ENCODE measurements at places on chromosomes 7 and 10.

DNA sequence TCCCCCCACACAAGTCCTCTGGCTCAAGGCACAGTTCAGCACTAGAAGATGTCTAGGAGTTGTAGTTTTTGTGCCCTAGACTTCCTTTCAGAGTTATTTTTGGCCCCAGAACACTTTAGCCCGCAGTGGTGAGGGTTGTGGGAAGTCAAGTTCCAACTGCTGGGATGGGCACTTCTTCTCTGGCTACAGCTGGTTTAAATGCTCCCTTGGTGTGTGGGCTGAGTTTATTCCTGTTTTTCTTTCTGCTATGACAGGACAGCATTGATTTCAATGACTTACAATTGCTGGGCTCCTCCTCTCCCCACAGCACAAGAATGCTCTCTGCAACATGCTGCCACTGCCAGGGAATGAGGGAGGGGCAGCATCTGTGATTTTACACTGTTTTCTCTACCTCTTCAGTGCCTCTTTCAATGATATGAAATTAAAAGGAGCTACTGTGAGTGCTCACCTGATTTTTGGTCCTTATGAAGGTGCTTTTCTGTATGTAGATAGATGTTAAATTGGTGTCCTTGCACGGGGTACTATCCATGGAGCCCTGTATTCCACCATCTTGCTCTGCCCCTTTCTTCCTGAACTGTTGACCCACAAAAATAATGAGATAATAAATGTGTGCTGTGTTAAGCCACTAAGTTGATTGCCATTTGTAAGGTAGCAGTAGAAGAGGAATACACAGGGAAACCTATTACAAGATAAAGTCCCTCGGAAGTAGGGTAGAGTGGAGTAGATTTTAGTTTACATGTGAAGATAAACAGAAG lies 56.3 kb downstream of the SLC13A1 start:
- DNase-seq = no peak

- no peak for DNase-seq
Observed at GRCh38 chr10:3365630-3366029, 193.0 kb upstream of the PITRM1 start.

DNA sequence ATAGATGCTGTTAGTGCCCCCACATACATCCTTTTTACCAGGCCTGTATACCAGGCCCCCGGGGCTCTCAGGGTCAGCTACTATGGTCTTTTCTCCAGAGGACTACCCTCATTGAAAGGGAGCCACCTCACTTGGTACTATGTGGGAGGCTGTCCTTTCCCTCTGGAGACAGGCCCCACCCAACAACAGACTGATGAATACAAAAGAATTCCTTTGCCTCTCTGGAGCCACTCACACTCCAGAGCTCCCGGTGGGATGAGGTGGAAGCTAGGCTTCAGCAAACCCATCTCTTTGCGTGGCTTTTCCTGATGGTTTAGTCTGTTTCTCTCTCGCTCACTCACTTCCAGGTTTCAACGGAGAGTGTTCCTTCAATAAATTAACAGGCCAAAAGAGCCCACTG lies 30.3 kb downstream of the ANKMY2 start:
- DNase-seq = no peak

GRCh38 chr10:24118246-24118645 lies 90.7 kb upstream of the KIAA1217 start:
- DNase-seq = no peak

DNA sequence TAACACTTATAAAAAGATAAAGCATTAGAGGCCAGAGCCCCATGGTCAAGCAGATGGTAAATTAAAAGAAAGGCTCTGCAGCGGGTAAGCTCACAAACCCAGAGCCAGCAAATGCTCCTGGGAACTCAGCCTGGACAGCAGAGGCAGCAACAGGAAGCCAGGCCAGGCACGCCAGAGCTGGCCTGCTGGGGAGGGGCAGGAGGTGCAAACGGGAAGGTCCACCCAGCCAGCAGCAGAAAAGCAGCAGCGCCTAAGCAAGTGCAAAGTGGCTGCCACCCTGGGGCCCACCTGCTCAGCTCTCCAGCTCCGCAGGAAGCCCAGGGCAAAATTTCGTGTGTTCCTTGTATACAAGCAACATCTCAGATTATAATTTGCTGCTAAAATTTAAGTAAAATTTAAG lies 82.7 kb upstream of the GPR22 start:
- DNase-seq = no peak

DNA sequence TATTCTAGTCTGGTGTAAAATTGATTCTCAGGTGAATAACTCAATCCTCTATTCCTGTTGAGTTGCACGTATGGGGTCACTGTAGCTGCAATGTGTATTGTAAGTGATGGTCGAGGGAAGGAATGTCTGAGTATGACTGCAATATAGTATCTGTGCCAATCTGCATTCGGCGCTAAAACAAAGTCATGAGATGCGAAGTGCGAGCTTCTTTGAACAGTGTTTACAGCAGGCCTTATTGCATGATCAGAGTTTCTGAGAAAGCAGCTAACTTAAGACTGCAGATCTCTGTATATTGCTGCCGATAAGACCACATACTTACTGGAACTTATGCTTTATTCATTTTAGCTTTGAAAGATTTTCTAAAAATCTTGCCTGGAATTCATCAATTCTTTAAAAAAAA lies 341.7 kb upstream of the BMPER start:
- DNase-seq = no peak
